Activated T-helper 9 cell treated with anti-CD3 and anti-CD28 coated beads, Interleukin-2, amount 50 U/mL, for 16 hours (primary cell): ENCODE measurements at places on chromosomes 5 and 9.
A peak's percentile ranks its signal among the peaks of the same experiment; 100 is the strongest.

GRCh38 chr5:170109059-170110031 is 3.6 kb downstream of the FOXI1 start:
- no peak for DNase-seq

DNA sequence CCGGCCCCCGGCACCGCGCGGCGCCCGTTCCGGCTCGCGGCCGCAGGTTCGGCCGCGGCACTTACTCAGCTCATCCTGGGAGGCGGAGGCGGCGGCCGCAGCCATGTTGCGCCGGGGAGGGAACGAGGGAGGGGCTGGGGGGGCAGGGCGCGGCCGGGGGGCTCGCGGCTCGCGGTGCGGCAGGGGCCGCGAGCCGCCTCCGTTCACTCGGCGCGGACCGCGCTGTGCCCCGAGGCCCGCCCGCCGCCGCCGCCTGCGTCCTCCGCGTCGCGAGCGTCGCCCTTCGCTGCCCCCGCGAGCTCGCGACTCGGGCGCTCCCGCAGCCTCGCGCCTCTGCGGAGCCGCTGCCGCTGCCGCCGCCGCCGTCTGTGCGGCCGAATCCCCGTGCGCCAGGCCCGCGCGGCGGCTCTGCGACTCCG is 735 bp downstream of the ECPAS start:
- DNase-seq: peak; percentile 43

DNA sequence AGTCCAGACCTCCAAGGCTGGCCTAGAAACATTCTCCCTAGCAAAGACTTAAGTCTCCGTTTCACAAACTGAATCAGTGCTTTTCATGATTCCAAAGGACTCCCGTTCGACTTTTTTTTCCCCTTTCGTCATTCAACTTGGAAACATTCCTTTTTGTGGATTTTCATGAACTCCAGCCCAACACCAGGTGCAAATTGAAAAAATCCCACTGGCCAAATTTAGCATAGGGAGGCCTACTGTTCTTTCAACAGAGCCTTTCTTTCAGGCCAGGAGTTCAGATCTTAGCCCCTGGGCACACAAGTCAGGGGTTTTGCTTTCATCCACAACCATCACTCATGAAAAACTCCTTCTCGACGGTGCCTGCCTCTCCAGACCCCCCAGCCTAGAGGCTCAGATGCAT is 285.3 kb downstream of the PIK3R1 start:
- DNase-seq: no peak

- DNase-seq: no peak
Measured at GRCh38 chr5:170071748-170072147, 33.9 kb upstream of the FOXI1 start.

- no peak for DNase-seq
Measured at GRCh38 chr5:77993141-77993854, 217.2 kb upstream of the TBCA start.

GRCh38 chr9:91223000-91223399 is 138.7 kb downstream of the AUH start:
- no peak for DNase-seq

- no peak for DNase-seq
Measured at GRCh38 chr5:173720286-173720952, 104.0 kb upstream of the BOD1 start.
